Hematopoietic multipotent progenitor cell treated with erythropoietin and hydrocortisone succinate and interleukin-3 and kit ligand, for 6 days (in vitro differentiated cells): ENCODE measurements at places on chromosomes 2 and 18.
A peak's percentile ranks its signal among the peaks of the same experiment; 100 is the strongest.

GRCh38 chr2:98608962-98609604, 694 bp downstream of the UNC50 start:
- DNase-seq, result peak; percentile 25

- peak; percentile 78 for DNase-seq
These were observed 132.3 kb upstream of the DLX2 start for GRCh38 chr2:172234716-172235691.

- DNase-seq, result no peak
These were observed 64.5 kb downstream of the LRRTM4 start for GRCh38 chr2:77457665-77458064.

DNA sequence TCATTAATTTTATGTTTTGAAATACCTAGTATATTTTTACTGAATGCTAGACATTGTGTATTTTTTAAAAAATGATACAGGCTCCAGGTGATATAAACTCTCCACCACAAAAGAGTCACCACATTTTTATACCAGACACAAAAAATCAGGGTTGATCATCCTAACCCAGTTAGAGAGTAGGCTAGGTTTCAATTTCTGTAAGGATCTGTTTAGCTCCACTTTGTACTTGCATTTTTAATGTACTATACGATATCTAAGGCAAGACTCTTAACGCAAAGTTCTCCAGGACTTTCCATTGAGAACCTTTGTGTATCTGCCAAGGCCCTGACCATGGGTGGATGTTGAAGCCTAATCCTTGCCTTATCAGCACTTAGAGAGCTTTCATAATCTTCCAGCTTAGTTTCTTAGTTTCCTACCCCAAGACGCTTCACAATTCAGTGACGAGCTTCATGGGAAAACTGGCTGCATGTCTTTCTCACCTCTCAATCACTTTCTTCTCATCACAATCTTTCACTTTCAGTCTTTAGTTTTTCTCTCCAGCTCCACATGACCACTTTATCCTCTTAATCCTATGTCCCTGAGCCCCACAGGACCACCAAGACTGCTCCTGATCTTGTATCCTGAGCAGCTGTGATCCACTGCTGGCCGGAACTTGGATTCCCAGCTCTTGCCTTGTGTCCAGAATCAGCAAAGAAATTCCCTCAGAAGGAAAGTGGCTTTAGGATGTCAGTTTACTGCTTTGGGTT, 635.8 kb downstream of the RNF144A start:
- no peak for DNase-seq

DNA sequence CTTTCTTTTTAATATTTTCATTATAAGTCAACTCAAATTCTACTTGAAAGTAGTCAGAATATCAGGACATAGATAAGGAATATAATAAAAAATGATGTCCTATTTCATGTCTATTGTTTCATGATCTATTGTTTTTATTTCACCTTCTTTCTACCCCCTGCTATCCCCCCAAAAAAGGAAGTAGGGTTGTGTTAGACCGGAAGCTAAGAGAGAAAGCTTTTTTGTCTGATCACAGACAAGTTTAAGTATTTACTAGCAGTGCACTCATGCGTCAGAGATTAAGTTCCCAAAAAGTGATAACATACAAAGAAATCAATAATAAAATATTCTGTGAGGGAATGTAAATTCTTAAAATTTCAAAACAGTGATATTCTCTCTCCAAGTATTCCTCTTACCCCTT, 447.1 kb upstream of the CNTNAP5 start:
- peak; percentile 3 for DNase-seq

- DNase-seq, result no peak
These were observed 496.6 kb upstream of the HS6ST1 start for GRCh38 chr2:128815248-128815647.

GRCh38 chr2:238238766-238239542, 884 bp downstream of the HES6 start:
- peak; percentile 67 for DNase-seq
